ENCODE measurements at places on chromosomes 3 and 15.

DNA sequence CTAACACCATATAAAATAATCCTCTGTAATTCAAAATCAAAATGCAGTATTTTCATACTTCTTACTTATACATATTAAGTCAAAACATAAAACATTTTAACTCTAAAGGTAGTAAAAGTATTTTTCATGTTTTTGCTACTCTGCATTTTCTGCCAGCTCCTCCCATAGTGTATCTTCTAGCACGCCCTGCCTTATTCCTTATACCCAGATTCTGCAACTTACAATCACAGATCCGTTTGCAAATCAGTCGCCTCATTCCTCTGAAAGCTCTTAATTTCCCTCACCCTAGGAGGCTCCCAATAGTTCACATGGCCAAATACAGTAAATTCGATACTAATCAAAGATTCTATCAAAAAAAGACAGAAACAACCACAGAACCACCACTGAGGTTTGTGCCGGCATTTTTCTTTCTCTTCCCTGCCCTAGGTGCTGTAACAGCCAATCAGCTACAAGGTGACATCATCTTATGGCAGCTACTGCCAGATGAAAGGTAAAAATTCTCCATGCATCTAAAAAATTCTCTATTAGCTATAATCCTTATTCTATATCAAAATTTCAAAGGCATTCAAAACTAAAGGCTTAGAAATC lies 72.9 kb downstream of the CLASP2 start:
- DNase-seq, result no peak

GRCh38 chr3:173553635-173554280 lies 156.2 kb downstream of the NLGN1 start:
- DNase-seq, result no peak

DNA sequence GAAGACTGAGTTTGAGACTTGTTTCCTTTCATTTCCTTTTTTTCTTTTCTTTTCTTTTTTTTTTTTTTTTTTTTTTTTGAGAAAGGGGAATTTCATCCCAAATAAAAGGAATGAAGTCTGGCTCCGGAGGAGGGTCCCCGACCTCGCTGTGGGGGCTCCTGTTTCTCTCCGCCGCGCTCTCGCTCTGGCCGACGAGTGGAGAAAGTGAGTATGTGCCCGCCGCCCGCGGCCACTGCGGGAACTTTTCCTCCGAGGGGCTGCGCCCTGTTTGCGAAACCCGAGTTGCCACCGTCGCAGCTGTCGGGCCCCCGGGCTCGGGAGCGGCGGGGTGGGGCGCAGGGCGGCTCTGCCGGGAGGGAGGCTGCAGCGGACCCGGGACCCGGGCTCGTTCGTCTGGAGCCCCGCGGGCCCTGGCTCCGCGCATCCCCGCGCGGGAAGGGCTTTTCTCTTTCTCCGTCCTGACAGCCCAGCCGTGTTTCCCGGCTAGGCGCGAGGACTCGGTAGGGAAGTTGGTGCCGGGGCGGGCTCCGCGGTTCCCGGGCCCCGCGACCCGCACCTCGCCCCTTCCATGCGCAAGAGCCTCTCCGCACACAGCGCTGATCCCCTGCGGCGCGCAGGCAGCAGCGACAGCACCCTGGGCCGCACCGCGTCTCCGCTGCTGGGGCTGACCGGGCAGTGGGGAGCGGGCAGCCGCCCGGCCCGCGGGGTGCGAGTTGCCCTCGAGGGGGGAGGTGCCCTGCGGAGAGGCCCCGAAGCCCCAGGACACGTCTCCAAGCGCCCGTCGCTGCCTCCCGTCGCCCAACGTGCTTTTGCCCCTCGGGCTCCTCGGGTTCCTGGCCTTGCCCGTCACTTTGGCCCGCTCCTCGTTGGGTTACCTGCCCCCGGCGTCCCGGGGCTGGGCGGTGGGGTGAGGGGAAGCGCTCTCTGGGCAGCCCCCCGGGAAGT lies 1.4 kb downstream of the IGF1R start:
- no peak for DNase-seq

DNA sequence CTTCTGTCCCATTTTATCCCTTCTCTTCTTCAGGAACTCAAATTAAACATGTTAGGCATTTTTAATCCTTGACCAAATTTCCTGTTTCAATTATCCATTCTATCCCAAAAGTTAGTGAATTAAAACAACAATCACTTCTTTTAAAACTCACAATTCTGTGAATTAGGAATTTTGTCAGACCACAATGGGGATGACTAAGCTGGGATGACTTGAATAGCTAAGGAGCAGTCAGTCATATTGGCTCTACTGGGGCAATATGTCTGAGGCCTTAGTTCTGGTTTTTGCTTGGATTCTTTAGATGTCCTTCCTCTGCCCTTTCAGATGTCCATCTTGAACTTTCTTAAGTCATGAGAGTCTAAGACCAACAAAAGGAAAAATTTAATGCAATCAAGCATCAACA lies 178.2 kb upstream of the TGFBR2 start:
- no peak for DNase-seq

GRCh38 chr3:42714171-42714852 lies 11.7 kb upstream of the HHATL start:
- no peak for DNase-seq

DNA sequence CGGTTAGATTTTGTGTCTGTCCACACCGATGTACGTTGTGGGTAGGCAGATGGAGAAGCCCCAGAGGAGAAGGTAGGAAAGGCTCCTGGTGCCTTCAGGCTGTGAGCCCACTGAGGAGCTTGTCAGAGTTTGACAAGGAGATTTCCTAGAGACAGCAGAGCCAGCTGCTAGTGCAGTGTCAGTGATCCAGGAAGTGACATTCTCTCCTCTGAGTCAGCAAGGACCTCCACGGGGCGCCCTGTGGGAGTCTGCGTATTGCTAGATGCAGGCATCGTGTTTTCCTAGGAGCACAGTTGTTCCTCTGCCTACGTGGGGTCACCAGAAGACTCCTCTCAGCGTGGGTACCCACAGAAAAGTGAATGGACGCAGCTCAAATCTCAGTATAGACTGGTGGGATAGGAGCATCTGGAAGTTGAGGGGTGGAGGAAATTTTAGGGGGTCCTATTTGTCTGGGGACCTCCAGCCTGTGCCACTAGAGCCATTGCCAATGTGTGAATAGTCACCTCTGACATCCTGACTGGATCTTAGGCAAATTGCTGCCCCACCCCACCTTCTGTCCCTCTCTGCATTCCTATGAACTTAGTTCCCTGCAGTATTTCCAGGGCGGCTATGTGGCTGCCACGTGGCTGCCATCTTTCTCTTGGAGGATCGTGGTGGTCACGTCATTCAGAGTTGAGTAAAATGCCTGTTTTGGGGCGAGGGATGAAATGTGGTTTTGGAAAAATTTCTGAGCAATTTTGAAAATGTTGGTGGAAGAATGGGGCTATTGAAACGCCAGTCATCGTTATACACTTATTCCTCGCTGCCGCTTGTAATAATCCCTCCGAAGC lies 84.8 kb upstream of the KLHL25 start:
- no peak for DNase-seq

DNA sequence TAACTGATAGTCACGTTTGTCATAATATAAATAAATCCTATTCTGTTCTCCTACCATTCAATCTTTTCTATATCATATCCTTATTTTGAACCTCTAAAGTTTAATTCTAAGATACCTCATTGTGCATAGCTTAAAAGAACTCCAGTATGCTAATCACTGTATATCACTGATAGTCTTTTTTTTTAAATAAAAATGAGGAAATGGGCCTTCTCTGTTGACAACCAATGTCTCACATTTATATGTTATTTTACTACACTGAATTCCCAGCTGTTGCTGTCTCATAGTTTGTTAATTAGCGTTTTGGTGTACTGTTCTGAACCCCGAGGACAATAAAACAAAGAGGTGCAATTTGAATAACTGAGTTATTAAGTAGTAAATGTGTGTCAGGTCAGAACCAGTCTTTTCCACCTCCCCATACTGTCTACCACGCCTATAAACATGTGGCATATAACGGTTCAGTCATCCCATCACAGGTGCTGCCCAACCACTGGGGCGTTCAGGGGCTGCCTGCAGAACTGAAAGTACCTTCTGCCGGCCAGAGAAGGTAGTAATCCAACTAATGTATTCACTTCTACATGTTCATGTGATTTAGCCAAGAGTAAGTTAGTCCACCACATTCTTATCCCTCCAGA lies 14.9 kb downstream of the CBLB start:
- no peak for DNase-seq

GRCh38 chr3:38723569-38724391 lies 74.3 kb upstream of the SCN5A start:
- DNase-seq, result no peak

DNA sequence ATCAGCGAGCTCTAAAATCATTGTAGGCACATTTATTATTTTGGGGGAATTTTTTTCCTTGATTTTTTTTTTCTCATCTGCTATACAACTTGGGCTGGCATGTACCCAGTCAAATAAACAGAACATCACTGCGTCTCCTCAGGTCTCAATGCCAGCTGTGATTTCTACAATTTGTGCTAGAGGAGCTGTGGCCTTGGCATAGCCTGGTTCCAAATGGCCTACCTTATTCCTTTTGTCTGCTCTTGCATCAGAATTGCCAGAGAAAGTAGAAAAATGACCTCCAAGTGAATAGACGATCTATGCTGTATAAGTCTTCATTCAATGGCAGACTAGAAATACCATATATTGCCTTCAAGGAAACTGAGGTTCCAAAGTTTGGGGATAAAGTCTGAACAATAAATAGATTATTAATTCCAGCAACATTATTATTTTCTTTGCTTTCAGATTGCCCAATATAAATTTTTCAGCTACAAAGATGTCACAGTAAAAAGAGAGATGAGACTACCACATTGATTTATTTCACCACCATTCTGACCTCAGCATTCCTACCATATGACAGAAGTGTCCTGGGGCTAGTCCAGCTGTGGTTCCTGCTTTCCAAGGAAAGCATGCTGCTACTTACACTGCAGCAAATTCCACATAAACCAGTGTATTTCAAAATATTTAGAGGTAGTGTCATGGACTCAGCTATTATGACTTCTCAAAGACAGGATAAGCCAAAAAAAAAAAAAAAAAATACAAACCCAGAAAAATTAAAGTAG lies 493.9 kb upstream of the ZNF385D start:
- no peak for DNase-seq

GRCh38 chr3:153456833-153457545 lies 295.0 kb downstream of the RAP2B start:
- DNase-seq, result no peak

DNA sequence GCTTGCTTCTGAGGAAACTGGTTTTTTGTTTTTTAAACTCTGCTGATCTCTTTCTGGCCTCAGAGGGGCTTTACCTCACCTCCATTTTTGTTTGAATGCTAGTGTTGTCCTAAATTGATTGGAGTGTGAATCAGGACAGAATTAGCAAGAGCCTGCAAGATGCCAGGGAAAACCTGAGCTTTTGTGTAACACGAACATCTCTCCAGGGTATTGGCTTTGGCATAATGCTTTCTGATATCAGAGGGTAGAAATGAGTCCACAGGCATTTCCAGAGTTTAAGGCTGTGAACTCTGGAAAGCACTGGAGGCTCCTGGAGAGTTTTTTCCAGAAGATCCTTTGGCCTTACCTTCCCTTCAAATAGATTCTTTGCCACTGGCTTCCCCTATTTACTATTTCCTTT lies 87.1 kb downstream of the WDR76 start:
- DNase-seq, result no peak

DNA sequence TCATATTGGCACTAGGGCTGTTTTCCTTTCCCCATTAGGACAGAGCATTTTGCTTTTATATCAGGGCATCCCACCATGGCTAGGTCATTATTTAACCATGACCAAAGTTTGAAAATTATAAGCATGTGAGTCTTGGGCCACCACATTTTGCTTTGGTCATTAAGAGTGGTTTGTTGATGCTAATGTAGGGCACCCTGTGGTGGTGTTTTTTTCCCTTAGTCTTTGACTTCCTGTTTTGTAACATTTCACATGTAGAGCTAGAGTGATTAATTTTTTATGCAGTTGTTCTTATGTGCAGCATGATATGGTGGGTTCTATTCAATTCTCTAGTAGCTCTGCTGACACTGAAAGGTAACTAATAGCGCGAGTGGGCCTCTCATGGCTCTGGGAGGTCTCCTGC lies 249.6 kb upstream of the ROBO1 start:
- DNase-seq, result no peak

DNA sequence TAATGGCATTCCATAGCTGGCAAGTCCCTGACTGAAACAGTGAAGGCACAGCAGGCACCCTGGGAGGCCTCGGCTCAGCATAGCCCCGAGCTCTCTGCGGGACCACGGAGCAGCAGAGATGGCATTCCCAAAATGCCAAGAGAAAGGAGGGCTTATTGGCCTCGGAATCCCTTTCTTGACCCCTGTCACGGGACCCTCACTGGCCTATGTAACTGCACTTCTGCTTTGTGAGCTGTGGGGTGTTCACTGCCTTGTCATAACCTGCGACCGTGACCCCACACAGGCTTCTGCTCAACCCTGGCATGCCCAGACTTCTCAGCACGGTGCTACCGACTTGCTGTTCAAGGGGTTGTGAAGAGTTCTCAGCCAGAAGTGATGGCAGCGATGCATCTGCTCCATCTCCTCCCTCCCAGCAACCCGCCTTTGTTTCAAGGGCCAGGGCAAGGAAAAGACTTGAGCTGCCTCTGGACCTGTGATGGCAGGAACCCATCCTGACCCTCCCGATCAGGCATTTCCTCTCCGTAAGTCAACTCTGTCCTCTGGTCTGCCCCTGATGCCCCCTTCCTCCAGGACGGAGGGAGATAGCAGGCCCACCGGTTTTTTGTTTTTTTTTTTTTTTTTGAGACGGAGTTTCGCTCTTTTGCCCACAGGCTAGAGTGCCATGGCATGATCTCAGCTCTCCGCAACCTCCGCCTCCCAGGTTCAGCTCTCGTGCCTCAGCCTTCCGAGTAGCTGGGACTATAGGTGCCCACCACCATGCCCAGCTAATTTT lies 30.5 kb downstream of the EHD4 start:
- no peak for DNase-seq

DNA sequence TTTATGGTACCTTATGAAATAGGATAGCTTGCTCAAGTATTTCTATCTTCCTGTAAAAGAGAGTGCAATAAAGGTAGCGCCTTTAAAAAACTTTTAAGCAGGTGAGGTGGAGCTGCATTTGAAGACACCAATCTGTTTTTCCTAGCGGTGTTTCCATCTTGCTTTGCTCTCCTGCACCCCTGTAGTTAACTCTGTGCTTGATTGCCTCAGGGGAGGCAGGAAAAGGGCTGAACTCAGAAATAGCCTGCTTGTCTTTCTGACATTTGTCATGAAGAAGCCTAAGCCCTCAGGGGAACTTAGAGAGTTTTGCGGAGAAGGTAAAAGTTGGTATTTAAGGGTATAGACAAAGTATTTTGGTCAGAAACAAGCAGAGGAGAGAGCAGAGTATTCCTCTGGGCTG lies 63.0 kb upstream of the TPRG1 start:
- DNase-seq, result no peak

DNA sequence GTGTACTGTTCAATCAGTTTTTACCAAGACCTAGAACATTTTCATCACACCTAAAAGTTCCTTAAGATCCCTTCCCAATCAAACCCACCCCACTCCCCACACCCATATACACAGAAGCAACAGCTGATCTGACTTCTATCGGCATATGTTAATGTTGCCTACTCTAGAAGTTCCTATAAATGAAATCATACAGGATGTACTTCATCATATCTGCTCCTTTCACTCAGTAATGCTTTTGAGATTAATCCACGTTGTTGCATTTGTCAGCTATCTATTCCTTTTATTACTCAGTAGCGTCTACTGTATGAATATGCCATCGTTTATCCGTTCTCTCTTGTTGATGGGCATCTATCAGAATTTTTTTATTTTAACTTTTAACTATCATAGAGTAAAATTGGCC lies 14.3 kb upstream of the FILIP1L start:
- DNase-seq, result no peak

Measured in GM12892 (cell line).